ENCODE measurements at places on chromosomes 12 and 14. TPM values are rescaled to one million over a fixed set of nuclear protein-coding genes. Genes with fewer than 3 reads are reported as not detected.

GRCh38 chr12:14774906-14775635, 28.2 kb downstream of the WBP11 start:
- peak; percentile 56 for DNase-seq

GRCh38 chr12:14905269-14906004, 19.8 kb upstream of the MGP start:
- DNase-seq = peak; percentile 63

GRCh38 chr12:27299102-27299501, 33.5 kb upstream of the BMAL2 start:
- no peak for DNase-seq

DNA sequence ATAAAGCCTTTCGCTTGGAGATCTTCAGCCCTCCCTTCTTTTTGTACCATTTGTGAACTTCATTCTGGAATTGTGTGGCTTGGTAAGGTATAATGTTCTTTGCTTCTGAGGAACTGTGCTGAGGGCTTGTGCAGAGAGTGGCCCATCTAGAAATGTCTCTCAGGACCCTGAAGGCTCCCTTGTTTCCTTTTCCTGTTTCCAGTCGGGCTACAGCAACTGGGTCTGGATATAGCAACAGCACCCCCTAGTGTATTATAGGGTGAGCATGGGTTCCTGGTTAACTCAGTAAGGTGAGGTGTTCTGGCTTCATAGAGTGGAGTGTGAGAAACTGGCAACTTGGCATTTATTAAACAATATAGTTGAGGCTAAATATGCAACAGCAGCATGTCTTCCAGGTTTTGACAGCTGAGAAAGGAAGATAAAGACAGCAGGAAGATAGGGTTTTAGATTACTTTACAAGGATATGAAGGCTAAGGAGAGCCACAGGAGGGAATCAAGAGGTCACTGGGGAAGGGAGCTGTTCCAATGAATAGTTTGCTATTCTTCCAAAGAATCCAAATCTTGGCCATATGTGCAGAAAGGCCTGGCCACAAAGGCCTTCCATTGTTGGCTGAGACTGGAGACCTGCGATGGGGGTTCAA, 49.1 kb upstream of the RNU6-8 start:
- peak; percentile 77 for DNase-seq

Gene GYS2
- not detected for polyA plus RNA-seq

Gene MYO1H
- not detected for polyA plus RNA-seq

GRCh38 chr12:50166799-50167048, 445 bp downstream of the CERS5 start:
- no peak for DNase-seq

- DNase-seq = no peak
These were observed 1.5 kb upstream of the KRT5 start for GRCh38 chr12:52521568-52522266.

- DNase-seq = no peak
These were observed 103.4 kb upstream of the RBM19 start for GRCh38 chr12:114069507-114069906.

- DNase-seq = peak; percentile 7
These were observed 5.5 kb downstream of the PRKCH start for GRCh38 chr14:61326847-61327246.

Gene DDX23
- 73.6 TPM for polyA plus RNA-seq

Gene TTC5
- polyA plus RNA-seq = 12.1 TPM

DNA sequence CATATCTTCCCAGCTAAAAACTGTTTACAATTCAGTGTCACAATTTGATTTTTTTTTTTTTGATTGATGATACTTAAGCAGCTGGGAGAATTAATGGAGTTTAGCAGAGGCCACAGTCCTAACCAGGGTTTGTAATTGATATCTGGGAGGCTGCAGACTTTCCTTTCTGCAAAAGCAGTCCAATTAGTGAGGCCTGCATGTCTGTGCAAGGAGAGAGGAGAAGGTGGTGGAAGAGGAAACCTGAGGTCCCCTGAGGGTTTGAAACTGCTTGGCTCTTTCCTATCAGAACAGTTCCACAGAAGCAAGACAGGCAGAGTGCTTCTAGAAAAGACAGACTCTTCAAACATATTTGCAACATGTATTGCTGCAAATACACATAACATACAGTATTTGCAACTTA, 160.8 kb upstream of the KRR1 start:
- no peak for DNase-seq

DNA sequence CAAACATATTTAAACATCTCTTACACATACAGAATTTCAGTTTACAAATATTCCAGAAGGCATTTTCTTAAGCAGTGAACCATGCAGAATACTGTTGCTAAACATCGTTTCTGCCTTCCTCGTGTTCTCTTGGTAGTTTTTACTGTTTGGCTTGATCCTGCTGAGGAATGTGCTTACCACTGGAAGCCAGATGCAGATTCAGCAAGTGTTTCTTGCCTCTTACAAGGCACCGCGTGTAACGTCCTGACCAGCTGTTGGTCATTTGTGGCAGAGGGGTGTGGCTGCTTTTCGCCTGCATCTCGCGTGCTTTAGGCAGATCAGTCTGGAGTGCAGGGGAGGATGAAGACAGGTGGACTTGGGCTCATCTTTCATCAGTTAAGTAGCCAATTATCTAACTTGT, 12.4 kb downstream of the EIF2B1 start:
- DNase-seq = no peak

GRCh38 chr12:29039013-29039412, 110.1 kb upstream of the FAR2 start:
- peak; percentile 80 for DNase-seq

Gene NKX2-1
- not detected for polyA plus RNA-seq

Gene TOMM20L
- polyA plus RNA-seq = 0.56 TPM

- DNase-seq = no peak
These were observed 565 bp downstream of the CEP83 start for GRCh38 chr12:94458877-94459727.

DNA sequence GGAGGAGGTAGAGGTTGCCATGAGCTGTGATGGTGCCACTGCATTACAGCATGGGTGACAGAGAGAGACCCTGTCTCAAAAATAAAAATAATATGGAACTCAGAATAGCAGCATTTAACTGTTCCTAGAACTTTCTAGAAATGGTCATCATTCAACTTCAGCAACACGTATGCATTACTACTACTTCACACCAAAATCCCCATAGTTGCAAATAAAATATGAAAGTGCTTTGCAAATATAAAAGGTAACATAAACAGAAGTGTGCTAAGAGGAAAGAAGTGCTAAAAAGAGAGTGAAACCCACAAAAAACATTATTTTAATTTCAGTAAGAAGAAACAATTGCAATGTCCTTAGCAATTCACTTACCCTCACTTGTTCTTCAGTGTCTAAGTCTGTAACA, 169.7 kb upstream of the NUDT4 start:
- no peak for DNase-seq

GRCh38 chr12:88870000-88870737, 289.9 kb upstream of the KITLG start:
- DNase-seq = no peak

GRCh38 chr12:20282401-20282800, 85.9 kb upstream of the PDE3A start:
- DNase-seq = no peak

- no peak for DNase-seq
These were observed 19.2 kb downstream of the DNM1L start for GRCh38 chr12:32698285-32698684.

DNA sequence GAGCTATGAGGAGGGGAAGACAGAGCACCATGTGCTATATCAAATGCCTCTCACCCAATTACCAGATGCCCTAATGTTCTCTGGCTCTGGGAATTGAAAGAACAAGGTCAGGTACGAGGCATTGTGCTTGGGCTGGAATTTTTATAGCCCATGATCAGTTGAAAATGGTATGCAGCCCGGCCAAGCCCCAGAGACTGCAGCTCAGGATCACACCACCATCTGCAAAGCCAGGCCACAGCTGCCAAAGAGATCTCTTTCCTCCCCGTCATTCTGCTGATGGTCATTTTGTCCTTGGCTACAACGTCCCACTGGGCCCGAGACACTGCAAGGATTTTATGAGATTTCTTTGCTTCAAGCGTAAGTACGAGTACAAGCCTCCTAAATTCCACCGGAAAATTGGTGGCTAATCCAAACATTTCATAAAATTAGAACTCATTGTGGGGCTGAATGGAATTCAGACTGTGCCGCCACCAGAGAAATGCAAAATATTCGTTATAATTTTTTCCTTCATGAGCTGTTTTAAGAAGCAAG, 15.1 kb downstream of the NUAK1 start:
- DNase-seq = no peak

DNA sequence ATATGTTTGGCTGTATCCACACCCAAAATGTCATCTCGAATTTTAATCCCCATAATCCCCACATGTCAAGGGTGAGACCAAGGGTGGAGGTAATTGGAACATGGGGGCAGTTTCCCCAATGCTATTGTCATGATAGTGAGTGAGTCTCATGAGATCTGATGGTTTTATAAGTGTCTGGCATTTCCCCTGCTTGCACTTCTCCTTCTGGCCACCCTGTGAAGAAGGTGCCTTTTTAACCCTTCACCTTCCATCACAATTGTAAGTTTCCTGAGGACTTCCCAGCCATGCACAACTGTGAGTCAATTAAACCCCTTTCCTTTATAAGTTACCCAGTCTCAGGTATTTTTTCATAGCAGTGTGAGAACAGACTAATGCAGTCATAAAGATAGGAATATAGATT, 216.7 kb upstream of the SSTR1 start:
- DNase-seq = no peak

- DNase-seq = peak; percentile 7
These were observed 559 bp downstream of the SYNJ2BP start for GRCh38 chr14:70416338-70416724.

GRCh38 chr14:20503898-20504297, 1.4 kb upstream of the RNASE10 start:
- DNase-seq = peak; percentile 35

GRCh38 chr14:33584697-33585096, 366.2 kb downstream of the EGLN3 start:
- DNase-seq = no peak

DNA sequence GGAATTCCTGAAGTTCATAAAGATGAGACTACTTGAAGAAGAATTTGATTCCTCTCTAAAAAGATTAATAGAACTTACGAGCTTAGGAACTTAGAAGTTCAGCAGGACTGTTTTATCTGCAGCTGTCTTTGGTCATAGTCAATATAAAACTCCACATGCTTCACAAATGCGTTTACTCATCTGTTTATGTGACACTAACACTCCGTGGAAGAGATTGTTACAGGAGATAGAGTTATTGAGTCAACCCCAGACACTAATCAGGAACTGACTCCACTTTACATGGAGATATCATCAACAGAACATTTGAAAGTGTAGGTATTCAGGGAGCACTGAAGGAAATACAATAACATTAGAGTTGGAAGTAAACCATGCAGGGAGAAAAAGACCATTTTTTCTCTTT, 92.8 kb downstream of the LRFN5 start:
- DNase-seq = no peak

Gene MAP3K9
- polyA plus RNA-seq = 0.58 TPM

GRCh38 chr12:76085520-76085868, 1.0 kb upstream of the NAP1L1 start:
- no peak for DNase-seq

DNA sequence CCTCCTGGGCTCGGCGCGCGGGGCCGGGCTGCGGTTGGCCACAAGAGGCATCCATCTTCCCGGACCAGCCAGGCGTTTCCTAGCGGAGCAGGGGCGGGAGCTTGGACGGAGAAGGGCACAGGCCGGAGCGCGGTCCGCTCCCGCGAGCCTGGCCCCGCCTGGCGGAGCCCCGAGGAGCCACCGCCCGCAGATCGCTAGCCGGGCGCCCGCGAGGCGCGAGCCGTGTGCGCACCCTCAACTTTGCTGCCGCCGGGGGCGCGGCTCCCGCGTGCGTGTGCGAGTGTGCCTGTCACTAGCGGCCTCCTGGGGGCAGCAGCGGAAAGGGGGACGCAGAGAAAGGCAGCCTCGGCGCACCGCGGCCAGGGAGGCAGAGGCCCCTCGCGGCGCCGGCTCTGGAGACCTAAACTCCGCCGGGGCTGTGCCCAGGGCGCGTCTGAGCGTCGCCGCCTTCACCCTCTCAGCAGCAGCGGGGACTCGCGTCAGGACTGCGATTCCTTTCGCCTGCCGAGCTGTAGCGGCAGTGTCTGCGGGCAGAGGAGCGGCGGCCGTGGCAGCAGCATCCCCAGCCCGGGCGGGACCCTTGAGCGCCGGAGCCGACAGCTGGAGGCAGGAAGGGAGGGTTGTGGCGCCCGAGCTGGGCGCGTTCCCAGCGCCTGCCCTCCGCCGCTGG, 644 bp upstream of the SRGAP1 start:
- peak; percentile 97 for DNase-seq

GRCh38 chr12:10721651-10722501, 1.2 kb downstream of the YBX3 start:
- peak; percentile 92 for DNase-seq

- DNase-seq = peak; percentile 98
These were observed 249.9 kb downstream of the DAD1 start for GRCh38 chr14:22338917-22339715.

DNA sequence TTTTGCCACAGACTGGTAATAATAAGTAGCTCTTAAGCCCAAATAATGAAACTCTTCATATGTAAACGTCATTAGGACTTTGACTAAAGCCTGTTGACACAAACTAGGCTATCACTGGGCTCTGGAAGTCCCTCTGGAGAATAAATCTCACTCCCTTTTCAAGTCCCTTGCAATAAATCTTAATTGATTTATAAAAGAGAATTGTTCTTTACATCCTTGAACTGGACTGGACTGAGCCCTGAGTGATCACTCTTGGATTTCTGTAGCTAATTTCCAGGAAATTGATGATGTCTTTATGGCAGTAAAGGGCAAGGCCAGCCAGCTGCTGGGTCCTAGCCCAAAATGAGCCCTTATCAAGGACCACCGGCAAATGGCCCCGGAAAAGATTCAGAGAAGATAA, 1162.7 kb downstream of the BCL11B start:
- DNase-seq = no peak

DNA sequence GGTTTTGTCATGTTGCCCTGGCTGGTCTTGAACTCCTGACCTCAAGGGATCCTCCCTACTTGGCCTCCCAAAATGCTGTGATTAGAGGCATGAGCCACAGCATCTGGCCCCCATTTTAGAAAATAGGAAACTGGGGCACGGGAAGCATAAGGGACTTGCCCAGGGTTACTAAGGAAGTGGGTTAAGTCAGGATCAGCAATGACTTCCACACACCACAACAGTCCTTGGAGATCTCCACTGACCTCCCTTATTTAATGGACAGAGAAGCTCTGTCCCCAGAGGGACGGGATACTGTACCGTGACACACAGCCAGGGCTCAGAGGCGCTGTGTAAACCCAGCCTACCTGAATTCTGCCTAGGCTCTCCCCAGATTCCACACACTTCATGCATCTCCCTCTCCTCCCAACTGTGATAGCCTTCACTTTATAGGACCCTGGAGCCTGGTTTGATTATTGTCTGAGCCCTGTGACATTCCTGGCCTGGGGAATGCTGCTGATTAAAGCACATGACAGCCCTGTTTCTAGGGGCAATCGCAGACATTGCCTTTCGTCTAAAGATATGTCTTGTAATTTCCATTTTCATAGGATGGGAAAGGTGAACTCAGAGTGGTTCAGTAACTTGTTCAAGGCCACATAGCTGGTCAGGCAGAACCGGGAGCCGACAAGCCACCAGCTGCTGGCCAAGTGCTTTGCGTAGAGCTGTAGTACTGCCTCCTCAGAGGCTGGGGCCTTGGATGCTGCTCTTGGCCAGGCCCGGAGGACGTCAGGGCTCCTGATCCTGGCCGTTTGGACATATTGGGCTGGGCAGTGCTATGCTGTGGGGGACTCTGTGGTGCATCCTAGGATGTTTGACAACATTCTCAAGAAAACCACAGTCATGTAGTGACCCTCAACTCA, 20.8 kb downstream of the SERPINA1 start:
- DNase-seq = no peak

Data from muscle of back (tissue), 13 donors.